ENCODE measurements at places on chromosomes 7 and 10.
A peak's percentile ranks its signal among the peaks of the same experiment; 100 is the strongest.

DNA sequence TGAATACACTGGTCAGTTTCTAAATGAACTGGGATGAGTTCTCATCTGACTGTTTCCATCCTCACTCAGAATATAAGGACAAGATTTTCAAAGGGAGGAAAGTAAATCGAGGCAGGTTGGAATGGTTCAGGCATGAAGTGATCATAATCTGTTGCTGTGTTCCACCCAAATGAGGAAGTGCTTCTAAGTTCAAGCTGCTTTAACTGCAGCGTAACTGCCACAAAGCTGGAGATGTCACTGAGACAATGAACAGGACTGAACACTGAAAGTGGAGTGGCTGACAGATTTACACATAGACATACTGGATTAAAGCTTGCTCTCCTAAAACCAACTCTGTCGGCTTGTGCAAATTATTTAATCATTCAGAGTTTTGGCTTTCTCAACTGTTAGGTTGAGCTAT lies 66.6 kb downstream of the GPR37 start:
- no peak for DNase-seq

GRCh38 chr7:31066516-31067130 lies 14.5 kb downstream of the ADCYAP1R1 start:
- DNase-seq, result peak; percentile 23

DNA sequence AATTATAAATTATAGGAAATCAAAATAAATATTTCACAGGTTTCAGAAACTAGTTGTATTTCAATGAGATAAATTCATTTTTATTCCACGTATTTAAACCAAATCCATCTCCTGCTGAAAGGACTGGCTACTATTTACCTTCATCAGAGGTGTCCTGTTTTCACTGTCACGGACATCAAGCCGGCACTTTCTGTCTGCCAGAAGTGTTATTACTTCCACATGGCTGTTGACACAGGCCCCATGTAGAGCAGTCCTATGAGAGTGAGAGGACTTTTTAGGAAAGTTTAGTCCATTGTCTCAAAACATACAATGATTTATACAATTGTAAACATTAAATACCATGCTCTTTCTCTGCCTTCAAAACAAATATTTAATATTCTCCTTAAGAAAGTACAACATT lies 100.4 kb upstream of the ACBD5 start:
- no peak for DNase-seq

DNA sequence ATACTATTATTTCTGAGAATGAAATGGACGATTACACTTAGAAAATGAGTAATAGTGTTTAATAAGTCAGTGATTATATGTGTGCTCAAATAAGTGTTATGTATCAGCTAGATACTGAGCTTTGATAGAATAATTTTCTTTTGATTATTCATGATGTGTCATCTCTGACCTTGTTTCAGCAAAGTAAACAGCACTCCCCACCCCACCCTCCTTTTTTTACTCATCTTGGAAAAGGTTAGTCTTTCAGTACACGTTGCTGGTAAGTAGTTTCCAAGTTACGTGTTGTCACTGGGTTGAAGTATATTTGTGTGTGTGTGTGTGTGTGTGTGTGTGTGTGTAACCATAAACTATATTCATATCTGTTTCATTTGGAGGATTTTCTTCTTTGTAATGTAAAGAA lies 84.1 kb downstream of the GNAI1 start:
- no peak for DNase-seq

DNA sequence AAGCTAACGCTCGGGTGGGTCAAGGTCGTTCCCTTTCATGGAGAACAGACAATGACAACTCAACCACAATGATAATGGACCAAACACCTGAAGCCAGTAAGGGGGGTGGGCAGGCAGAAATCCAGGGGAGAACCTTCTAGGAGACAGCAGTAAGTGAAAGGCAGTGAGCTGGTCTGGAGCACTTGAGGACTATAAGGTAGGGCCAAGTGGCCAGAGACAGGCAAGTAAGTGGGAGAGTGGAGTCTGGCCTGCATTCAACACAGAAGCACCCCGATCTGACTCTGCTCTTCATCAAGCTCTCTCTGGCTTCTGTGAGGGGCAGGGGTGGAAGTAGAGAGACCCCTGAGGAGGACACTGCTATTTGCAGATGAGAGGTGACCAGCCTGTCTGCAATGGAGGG lies 7.7 kb upstream of the IKZF1 start:
- no peak for DNase-seq

DNA sequence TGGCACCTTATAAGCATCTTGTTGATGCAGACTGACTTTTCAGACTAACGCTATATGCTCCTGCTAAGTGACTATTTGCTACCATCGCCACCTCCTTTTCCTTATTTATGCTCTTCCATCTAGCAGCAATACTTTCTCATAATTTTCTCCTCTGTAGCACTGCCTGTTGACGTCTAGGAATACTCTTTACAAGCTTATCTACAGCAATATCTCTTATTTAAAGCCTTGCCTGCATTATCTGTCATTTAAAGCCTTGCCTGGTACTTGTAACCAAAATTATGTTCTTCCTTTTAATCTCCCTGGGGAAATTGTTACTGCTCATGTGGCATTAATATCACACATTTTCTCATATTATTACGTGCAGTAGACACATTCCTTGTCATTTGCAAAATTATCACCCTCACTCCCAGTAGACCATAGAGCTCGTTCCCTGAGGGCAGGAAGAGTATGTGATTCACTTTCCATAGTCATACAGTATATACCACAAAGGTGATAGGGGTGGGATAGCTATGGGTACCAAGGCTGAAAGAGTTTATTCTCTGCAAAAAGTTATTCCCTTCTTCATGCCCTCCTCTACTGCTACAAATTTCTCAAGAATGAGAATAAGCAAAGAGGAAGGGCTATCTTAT lies 359.7 kb upstream of the PCDH15 start:
- no peak for DNase-seq

GRCh38 chr7:130490311-130490791 lies 1.5 kb upstream of the MEST start:
- DNase-seq, result no peak

DNA sequence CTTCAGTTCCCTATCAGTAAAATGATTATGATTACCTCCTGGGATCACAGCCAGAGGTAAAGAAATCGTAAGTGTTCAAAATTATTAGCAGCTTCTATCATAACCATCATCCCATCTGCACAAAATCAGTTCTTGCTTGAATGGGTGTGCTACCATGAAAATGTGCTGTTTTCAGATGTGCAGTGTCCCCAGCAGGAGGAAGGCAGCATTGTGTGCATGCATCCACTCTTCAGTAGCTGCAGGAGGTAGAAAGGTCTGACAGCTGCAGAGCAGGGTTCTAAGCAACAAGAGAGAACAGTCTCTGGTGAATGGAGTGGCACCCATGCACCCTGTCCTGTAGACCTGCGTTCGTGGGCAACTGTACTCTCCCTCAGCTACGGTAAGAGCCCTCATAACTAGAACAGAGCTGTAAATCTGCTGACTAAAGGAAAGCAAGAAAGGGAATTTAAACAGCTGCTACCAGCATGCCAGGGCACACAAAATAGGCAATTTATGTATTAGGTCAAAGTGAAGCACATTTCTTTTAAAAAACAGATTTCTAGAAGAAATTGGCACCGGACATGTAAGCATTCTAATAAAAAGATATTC lies 21.2 kb downstream of the VSTM2A start:
- DNase-seq, result no peak

DNA sequence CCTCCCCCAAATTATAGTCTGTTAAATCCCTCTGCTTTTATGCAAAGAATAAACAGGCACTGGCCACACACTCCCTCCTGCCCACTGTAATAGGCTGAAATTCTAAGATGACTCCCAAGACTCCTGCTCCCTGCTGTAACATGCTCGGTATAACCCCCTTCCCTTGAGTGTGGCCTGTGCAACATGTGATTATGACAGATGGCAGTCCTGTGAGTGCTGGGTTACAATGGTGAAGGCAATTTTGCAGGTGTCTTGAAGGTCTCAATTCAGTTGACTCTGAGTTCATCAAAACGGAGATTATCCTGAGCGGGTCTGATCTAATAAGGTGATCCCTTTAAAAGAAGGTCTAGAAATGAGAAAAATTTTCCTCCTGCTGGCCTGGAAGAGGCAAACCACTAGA lies 55.9 kb downstream of the CREB3L2 start:
- DNase-seq, result no peak

- DNase-seq, result peak; percentile 5
Observed at GRCh38 chr10:59708816-59709394, 745 bp downstream of the SLC16A9 start.

GRCh38 chr10:31136930-31137885 lies 105.5 kb upstream of the ZNF438 start:
- DNase-seq, result no peak

DNA sequence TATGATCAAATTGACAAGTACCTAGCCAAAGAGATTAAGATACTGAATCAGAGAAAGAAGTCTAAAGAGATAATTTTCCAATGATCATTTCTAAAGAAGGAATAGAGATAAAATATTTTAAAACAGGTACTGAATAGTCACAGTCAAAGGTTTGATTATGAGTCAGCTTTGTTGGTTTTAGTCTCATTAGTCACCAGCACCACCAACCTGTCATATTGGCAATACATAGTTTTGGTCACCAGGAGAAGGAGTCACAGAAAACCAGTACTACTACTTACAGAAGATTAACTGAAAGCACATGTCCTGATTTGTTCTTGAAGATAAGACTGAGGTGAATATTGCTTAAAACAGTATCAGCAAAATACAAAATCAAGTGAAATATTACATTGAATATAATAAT lies 34.6 kb downstream of the ZEB1 start:
- DNase-seq, result no peak

DNA sequence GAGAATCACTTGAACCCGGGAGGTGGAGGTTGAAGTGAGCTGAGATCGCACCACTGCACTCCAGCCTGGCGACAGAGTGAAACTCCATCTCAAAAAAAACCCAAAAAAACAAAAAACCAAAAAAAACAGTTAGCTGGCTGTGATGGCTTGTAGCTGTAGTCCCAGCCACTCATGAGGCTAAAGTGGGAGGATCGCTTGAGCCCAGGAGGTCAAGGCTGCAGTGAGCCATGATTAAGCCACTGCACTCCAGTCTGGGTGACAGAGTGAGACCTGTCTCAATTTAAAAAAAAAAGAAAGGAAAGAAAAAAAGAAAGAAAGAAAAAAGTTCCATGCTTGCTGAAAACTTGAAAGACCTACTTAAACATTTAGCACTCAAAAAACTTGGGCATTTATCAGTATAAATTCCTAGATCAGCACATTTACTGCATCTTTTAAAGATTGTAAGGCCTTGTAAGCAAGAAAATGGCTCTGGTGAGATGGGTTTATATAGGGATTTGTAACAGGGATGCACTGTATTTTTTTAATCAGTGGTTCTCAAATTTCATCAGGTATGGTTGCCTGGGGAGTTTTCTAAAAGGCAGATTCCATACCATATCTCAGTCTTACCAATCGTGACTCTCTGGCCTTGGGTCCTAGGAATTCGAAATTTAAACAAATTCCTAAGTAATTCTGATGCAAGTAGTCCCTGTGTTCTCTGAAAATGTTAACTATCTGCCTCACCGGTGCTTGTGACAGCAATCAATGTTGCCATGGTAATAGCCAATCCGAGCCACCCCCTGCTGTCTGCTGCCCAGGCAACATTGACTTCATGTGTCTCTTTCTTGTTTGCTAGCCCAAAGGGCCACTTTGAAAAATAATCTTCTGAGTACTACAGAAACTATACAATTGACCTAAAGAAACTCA lies 11.5 kb upstream of the NT5C2 start:
- DNase-seq, result no peak

GRCh38 chr7:45622058-45622457 lies 47.9 kb downstream of the ADCY1 start:
- no peak for DNase-seq

GRCh38 chr7:65308300-65308678 lies 65.4 kb upstream of the ZNF92 start:
- DNase-seq, result no peak

DNA sequence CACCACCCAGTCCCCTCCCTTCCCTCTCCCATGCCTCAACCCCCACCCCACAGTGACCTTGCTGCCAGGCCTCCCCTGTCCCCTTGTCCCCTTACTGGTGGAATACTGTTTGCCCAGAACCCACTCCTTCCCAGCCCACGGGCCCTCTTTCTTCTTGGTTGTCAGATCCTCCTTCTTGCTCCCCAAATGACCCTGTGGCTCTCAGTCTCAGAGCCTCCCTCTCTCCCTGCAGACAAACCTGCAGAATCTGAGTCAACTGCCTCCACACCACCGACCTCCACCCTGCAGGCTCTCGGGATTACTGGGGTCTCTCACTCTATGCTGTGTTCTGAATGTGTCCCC lies 47.5 kb downstream of the HSPA12A start:
- no peak for DNase-seq

DNA sequence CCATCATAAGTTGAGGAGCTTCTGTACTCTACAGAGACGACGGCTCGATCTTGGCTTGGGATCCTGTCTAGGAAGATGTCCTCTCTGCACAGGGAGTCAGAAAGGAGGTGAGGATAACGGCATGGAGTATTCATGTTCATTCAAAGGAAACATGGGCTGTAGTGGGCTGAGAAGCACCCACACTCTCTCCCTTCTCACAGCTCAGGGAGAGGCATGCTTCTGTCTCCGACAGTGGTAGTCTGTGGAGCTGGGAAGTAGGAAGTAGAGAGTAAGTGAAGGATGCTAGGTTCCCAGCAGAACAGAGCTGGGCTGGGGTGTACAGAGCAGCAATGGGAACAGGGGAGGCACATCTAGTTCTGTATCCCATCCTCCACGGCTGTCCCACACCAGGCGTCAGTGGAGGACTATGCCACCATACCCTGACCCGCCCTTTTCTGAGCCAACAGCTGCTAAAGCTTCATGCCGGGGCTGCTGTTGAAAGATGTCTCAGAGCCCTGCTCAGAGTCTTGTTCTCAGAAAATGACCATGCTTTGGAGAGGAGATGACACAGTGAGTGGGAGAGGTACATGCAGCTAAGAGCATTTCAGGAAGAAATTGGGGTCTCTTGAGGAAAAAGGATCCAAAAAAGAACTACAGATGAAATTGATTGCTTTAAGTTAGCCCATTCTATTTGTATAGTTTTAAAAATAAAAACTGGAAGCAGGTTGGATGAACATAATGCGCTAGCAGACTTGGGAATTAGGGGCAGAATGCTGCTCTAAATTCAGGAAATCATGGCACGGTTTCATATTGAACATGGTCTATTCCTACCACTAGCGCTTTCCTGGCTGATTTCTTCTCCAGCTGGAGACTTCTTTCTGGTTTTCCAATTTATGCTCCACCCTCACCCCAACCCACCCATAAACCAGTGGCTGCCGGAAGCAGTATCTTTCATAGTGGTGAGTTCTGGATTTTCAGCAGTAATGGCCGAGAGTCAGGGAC lies 138.6 kb downstream of the CHN2 start:
- no peak for DNase-seq

DNA sequence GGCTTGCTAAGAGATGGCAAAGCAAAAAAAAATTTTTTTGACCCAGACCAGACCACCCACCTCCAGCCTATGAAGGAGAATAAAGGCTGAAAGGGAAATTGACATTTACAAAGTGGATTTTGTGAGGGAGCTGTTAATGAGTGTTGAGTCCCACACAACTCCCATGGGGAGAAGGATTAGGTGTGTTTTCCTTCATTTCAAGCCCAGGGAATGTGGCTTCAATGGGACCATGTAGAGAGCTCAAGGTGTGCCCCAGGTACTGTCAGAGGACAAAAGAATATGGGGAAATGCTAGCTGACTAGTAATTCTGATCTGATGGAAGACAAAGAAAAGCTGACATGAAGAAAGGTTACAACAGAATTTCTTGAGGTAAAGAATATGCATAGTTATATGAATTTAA lies 48.8 kb upstream of the COL1A2 start:
- DNase-seq, result no peak
